Stimulated activated CD4-positive, alpha-beta T cell treated with anti-CD3 and anti-CD28 coated beads, Interleukin-1b, Interleukin-23, amount 100 ng/mL, for 48 hours (primary cell): ENCODE measurements at places on chromosomes 3 and 15.

- DNase-seq, result no peak
Observed at GRCh38 chr3:134847349-134847748, 52.3 kb downstream of the EPHB1 start.

DNA sequence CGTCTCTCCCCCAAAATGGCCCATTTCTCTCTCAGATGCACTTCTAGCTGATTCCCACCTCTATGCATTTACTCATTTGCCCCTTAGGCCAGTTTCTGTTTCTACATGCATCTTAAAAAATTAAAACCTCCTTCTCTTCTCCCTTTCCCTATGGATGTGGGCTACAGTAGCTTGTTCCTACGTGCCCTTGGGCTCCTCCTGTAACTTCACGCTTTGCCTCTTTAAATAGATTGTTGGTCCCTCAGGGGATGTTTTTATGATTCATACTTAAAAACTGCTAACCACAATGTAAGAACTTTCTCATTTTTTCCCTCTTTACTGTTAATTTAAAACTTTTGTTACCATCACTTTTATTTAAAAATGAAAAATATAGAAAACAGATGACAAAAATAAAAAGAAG is 185.6 kb upstream of the MRPL3 start:
- DNase-seq, result no peak

GRCh38 chr3:192449036-192449435 is 278.3 kb downstream of the FGF12 start:
- no peak for DNase-seq

DNA sequence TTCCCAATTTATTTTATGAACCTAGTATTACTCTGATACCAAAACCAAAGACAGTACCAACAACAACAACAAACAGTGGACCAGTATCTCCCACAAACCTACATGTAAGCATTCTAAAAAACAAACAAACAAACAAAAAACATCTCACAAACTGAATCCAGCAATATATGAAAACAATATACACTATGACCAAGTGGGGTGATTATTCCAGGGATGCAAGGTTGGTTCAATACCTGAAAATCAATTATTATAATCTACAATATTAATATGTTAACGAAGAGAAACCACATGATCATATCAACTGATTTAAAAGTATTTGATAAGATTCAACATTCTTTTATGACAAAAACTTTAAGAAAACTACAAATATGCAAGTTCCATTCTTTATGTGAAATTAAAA is 391.3 kb downstream of the MAGI1 start:
- no peak for DNase-seq

DNA sequence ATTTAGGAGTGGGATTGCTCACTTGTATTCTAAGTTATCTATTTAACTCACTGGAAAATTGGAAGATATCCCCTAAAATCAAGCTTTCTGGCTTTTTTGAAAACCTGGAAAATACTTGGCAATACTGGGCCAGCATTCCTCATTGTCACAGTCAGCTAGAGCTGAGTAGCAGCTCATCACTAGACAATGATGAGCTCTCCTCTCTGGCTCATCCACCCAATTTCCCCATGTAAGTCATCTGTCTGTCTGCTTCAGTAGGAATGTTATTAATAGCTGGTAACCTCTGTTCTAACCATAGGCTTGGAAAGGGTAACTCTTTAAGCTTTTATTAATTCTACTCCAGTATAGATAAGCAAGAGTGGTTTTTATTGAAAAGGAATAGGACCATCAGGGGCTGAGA is 39.7 kb upstream of the PIK3R4 start:
- DNase-seq, result no peak

GRCh38 chr15:98898122-98898521 is 109.5 kb downstream of the PGPEP1L start:
- DNase-seq, result no peak

- DNase-seq, result no peak
Observed at GRCh38 chr15:74777769-74778598, 3.9 kb upstream of the CSK start.

GRCh38 chr3:172697558-172697957 is 13.3 kb downstream of the NCEH1 start:
- no peak for DNase-seq

GRCh38 chr15:64630396-64631107 is 144.8 kb downstream of the RBPMS2 start:
- DNase-seq, result no peak

DNA sequence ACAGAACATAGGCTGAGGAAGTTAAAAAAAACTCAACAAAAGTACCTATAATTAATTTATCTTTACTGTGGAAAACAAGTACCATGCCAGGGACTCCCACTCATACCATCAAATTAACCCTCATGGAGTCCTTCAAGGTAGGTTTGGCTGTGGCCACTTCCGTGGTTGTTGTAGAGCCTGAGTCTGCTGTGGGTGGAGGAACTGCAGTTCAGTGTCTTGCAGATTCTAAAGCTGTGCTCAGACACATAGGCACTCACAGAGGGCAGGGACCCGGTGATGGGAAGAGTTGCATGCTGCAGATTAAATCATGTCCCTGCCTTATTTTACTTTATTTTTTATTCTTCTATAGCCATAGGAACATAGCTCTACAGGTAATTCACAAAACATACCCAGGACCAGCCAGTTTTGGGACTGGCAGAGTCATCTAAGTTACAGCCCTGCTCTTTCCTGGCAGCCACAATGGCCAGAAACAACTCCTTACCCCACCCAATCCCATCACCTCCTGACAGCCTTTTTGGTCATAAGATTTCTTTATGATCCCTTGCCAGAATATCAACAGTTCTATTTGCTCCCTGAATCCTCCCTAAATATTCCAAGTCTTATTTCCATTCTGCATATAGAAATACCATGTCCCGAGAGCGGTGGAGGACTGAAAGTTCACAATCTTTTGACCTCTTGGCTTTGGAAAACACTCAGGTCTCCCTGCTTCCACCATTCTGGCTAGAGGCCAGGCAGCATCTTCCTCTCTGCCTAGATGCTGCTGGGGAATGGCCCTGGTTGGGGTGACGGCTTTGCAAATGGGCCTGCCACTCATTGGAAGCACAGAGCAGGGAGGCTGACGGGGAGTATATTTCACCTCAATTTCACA is 193.7 kb downstream of the CHST2 start:
- no peak for DNase-seq

GRCh38 chr15:25673351-25673750 is 189.8 kb downstream of the ATP10A start:
- no peak for DNase-seq

GRCh38 chr3:154759966-154760365 is 320.2 kb upstream of the MME start:
- DNase-seq, result no peak

DNA sequence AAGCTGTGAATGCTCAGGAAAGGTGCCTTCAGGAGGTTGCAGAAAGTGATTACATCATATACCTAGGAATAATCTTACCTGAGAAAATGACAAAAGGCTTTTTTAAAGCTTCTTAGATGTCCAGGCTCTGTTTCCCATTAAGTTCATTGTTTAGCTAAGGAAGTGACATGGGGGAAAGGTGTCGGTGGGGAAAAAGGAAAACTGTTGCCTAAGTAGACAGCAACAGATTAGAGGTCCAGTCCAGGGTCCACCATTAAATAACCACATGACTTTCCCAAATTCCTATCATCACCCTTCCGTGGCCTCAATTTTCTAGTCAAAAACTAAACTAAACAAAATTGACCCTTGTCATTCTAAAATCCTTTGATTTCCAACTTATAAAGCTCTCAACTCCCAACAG is 4.3 kb downstream of the WWTR1 start:
- no peak for DNase-seq

GRCh38 chr3:141707741-141708203 is 30.3 kb upstream of the RNF7 start:
- DNase-seq, result no peak

- no peak for DNase-seq
Observed at GRCh38 chr15:98937413-98938104, 70.0 kb downstream of the PGPEP1L start.

DNA sequence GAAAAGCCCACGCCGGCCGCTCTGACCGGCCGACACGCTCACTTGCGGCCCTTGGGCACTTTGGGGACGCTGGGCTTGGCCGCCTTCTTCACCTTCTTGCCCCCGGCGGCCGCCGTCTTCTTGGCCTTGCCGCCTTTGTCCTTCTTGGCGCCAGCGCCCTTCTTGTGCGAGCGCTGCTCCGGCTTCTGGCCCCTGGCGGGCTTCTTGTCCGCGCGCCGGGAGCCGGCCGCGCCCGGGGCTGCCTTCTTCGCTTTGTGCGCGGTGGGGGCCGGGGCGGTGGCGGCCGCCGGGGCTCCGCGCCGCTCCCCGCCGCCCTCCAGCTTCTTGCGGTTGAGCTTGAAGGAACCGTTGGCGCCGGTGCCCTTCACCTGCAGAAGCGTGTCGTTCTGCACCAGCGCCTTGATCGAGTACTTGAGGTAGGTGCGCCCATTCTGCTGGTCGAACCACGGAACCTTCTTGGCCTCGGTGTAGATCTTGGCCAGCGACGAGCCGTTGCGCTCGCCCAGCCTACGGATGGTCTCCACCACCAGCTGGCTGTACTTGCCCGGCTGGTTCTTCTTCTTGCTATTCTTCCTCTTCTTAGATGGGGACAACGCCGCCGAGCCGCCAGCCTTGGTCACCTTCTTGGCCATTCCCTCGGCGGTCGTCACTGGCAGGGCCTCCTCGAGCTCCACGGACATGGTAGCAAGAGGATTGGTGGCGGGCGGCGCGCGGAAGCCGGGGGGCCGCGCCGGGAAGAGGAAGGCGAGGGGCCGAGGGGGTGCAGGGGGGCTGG is 36.7 kb downstream of the HMCES start:
- DNase-seq, result peak; percentile 30

DNA sequence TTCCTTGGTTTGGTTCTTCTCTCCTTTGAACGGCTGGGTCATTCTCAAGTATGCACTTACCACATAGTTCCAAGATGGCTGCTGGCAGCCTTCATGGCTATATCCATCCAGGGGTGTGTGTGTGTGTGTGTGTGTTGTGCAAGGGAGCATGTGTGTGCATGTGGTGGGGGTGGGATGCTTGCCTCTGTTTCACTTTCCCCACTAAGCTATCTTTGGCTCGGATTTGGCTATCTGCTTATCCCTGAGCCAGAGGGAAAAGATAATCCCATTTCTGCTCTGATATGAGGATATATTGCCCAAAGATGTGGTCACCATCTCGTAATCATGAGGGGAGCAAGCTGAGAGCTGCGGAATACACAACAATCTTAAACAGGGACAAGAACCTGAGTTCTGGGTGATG is 26.2 kb downstream of the ANAPC13 start:
- no peak for DNase-seq

DNA sequence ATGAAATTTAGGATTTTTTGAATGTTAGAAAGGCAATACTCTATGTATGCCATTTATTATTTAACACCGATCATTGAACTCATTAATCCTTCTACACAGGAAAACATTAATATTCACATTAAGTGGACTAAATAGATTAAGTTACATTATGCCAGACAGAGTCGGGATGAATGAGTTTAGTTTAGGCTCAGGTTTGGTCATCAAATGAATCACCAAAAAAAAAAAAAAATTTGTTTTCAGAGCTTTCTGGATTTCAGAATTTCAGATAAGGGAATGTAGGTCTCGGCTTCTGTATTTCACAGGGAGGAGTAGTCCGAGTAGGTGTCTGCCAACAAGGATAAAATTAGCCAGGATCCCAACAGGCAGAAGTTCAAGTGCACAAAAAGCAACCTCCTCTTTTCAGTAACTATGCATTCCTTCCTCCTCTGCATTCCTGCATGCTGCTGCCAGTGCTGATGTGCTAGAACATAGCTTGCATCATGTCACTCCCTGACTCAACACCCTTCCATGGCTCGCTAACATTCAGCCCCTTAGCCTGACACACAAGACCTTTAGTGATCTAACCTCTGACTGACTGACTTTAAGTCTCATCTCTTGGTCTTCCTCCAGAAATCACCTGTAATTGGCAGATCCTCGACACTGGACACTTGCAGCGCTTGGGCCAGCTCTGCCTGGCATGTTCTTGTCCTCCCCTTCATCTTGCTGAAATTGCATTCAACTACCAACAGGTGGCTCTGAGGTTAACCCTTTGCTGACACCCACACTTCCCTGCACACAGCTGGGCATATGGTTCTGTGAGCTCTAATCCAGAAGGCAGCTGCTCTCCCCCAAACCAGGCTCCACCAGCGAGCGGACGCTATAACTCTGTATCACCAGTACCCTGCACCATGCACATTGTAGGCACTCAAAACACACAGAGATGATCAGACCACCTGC is 145.4 kb upstream of the PROK2 start:
- peak; percentile 10 for DNase-seq

- no peak for DNase-seq
Observed at GRCh38 chr3:66567077-66567476, 66.3 kb upstream of the LRIG1 start.

GRCh38 chr3:134427400-134428111 is 53.3 kb upstream of the AMOTL2 start:
- DNase-seq, result no peak

DNA sequence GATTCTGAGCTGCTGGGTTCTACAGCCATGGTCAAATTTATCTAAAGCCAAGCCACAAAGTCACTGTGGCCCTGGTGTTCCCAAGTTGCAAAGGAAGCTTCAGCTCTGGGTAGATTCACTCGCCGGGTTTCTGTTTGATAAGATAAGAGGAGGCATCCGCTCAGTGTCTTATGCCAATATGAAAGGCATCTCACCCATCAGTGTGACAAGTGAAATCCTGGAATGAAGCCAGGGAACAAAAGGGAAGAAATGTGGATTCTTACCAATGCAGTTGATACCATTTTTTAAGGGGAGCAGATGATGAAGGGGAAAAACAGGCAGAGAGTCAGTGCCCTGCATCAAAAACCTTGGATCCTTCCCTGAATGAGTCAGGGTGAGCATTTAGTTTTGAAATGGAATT is 2.8 kb upstream of the CPNE4 start:
- no peak for DNase-seq

- DNase-seq, result no peak
Observed at GRCh38 chr3:66380200-66380932, 120.5 kb downstream of the LRIG1 start.

- no peak for DNase-seq
Observed at GRCh38 chr3:17307887-17308286, 423.1 kb downstream of the PLCL2 start.

DNA sequence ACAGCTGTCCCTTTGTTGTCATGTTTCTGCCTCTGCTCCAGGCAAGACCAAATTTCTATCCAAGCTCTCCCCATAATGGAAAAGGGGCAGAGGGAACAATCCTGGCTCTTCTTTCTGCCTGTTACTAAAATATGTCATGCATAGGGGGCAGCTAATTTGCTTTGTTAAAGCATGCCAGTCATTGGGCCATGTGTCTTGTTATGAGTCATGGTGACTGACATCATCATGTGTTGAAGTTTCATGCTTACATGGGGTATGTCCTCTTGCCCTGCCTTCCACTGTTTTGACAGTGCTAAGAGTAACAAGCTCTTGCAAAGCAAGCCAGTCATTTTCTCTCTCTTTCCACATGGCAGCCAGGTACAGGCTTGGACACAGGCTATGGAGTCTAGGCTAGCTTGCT is 268.9 kb downstream of the GABRB3 start:
- no peak for DNase-seq

DNA sequence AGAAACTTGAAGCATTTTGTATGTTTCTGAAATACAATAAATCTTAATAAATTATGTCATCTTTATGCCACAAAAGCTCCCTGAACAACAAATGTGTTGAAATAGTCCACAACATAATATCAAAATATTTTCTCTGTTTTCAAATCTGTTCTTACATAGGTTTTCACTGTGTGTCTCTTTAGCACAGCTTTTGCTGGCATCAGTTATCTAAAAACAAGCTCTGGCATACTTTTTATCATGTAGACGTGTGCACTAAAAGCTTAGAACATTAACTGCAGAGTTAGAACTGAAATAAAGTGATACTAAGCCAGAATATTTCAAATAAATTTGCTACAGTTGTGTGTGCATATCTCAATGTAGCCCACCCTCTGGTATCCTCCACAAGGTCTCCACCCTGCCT is 41.8 kb upstream of the ALCAM start:
- DNase-seq, result no peak

GRCh38 chr3:124777762-124778470 is 47.7 kb downstream of the UMPS start:
- no peak for DNase-seq
